Liver (tissue), 10 donors: ENCODE measurements at places on chromosomes 5 and 9.

- H3K27ac ChIP-seq: no peak overlapping the region
- H3K27me3 ChIP-seq: no peaks in the 10 kb centered on the region
- no peak overlapping the region for H3K4me3 ChIP-seq
- H3K36me3 ChIP-seq: no peaks in the 10 kb centered on the region
Measured at GRCh38 chr5:119333421-119333851, 22.4 kb upstream of the TNFAIP8 start.

DNA sequence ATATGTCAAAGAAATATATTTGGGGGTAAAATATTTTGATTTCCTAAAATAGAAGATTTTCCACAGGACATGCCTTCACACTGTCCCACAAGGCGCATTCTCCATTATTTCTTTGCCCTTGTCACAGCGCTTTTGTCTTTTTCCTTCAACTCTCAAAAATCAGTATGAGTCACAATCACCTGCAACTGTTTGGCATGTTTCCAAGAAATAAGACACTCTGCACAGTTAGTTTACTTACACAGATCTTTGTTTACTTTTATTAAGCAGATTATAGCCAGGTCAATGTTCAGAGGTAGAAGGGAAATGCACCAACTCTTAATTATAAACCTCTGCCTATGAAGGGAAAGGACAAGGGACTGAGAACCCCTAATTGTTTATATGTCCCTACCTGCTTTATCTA is 9.5 kb downstream of the CEMIP2 start:
- no peaks in the 10 kb centered on the region for H3K27me3 ChIP-seq
- H3K27ac ChIP-seq: peak overlapping the region; percentile 75
- no peak overlapping the region for H3K4me3 ChIP-seq
- H3K4me1 ChIP-seq: peaks cover 19% of the 10 kb centered on the region

GRCh38 chr9:89891591-89892304 is 286.9 kb downstream of the GADD45G start:
- peak; percentile 26 for DNase-seq
- no peaks in the 10 kb centered on the region for H3K27me3 ChIP-seq
- H3K36me3 ChIP-seq: no peaks in the 10 kb centered on the region
- peaks cover 4% of the 10 kb centered on the region for H3K4me1 ChIP-seq
- H3K4me3 ChIP-seq: no peak overlapping the region
- H3K27ac ChIP-seq: peak overlapping the region; percentile 60

DNA sequence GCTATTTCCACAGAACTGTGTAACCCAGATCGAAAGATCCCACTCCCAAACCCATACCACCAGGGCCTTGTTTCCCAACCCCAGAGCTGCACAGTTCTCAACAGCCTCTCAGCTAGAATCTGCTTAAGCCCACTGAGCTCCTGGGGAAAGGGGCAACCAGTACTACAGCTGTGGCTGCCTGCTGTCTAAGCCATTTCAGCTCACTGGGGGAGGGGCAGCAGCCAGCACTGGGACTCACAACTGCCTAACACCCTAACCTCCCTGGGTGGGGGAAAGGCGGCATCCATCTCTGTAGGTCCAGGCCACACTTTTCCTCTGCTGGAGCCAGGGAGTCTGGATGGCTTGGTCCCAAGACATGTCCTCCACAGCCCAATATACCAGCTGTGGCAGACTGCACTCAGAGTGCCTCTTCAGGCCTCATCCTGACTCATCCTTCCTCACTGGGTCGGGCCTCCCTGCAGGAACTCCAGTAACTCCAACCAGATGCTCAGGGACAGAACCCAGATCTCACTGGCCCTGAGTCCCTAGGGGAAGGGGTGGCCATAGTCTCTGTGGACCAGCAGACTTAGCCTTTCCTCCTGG is 241.4 kb downstream of the HINT1 start:
- no peak overlapping the region for H3K4me3 ChIP-seq
- no peaks in the 10 kb centered on the region for H3K36me3 ChIP-seq
- no peaks in the 10 kb centered on the region for H3K27me3 ChIP-seq
- no peak overlapping the region for H3K27ac ChIP-seq
- H3K4me1 ChIP-seq: no peaks in the 10 kb centered on the region

DNA sequence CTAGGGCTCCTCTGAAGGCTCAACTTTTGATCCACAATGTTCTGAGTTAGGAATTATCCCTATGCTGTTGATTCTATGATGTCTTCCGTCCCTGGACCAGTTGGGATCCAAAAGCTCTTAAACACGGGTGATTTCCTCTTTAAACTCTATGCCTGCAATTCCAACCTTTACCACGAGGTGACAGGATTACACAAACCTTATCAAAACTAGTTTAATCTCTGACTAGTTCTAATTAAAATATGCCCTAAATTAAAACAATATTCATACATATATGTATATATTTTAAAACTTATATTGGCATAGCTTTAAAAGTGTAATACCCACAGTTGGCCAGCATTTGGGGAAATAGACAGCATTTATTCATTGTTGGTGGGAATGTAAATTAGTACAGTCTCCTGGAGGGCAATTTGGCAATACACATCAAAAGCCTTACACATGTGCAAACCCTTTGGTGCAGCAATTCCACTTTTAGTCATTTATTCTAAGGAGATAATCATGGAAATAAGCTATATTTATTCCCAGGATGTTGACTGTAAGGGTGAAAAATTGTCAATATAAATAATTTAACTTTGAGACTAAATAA is 51.6 kb upstream of the PHYKPL start:
- H3K4me1 ChIP-seq: peaks cover 4% of the 10 kb centered on the region
- H3K4me3 ChIP-seq: no peak overlapping the region
- no peaks in the 10 kb centered on the region for H3K27me3 ChIP-seq
- DNase-seq: no peak
- H3K36me3 ChIP-seq: no peaks in the 10 kb centered on the region

DNA sequence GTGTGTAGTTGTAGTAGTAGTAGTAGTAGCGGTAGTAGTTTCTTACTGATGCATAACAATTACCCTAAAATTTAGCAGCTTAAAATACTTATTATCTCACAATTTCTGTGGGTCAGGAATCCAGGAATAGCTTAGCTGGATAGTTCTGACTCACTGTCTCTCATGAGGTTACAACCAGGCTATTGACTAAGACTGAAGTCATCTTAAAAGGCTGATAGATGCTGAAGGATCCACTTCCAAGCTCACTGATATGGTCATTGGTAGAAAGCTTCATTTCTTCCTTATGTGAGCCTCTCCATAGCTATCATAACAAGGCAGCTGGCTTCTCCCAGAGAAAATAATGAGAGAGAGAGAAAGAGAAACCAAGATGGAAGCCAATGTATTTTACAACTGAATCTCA is 147.5 kb upstream of the FBXL17 start:
- H3K36me3 ChIP-seq: no peaks in the 10 kb centered on the region
- H3K4me1 ChIP-seq: no peaks in the 10 kb centered on the region
- H3K27ac ChIP-seq: no peak overlapping the region
- DNase-seq: no peak

DNA sequence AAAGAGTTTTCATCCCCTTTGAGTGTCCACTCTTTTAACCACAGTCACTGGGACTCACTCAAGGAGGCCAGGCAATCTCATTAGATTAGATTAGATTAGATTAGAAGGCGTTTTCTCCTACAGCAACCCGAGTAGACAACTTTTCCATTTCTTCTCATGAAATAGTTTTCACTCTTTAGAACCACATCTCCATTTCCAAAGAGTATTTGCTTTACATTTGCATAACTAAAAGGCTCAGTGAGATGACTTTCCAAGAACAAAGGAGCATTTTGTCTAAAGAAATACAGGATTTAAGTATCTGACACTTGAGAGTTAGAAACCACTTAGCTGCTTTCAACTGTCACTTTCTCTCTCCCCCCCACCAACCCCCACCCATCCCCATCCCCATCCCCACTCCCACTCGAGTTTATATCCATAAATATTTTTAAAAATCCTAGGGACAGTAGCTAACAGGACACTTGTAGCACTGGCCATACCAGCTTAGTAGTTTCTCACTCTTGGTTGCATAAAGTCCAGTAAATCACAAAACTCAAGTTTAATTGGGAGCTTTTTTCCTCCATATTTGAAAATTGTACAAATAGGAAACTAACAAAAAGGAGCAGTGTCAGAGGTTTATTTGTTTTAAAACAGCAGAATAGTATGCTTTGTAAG is 2202.9 kb upstream of the WWC1 start:
- H3K4me1 ChIP-seq: peaks cover 1% of the 10 kb centered on the region
- no peak for DNase-seq
- H3K36me3 ChIP-seq: no peaks in the 10 kb centered on the region
- H3K27me3 ChIP-seq: no peaks in the 10 kb centered on the region
- H3K4me3 ChIP-seq: no peak overlapping the region

GRCh38 chr5:98453296-98453695 is 320.2 kb upstream of the RGMB start:
- H3K4me3 ChIP-seq: no peak overlapping the region
- H3K36me3 ChIP-seq: no peaks in the 10 kb centered on the region
- no peak for DNase-seq
- H3K27me3 ChIP-seq: no peaks in the 10 kb centered on the region
- no peaks in the 10 kb centered on the region for H3K4me1 ChIP-seq

DNA sequence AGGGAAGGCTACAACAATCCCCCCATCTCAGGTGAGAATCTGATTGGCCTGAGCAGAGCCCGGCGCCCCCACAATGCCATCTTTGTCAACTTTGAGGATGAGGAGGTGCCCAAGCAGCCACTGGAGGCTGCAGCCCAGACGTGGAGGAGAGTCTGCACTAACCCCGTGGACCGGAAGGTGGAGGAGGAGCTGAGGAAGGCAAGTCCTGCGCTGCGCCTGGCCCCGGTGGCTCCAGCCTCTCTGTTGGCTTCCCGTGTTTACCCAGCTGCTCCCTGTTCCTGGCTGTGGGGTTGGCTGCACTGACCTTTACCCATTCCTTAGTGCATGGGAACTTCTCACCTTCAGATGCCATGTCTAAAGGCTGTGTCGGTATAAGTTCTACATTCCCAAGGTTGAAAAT is 11.0 kb upstream of the CEL start:
- no peaks in the 10 kb centered on the region for H3K27me3 ChIP-seq
- DNase-seq: no peak
- no peak overlapping the region for H3K4me3 ChIP-seq
- no peaks in the 10 kb centered on the region for H3K4me1 ChIP-seq

- no peak for DNase-seq
- no peak overlapping the region for H3K27ac ChIP-seq
- peaks cover 53% of the 10 kb centered on the region for H3K4me1 ChIP-seq
- peaks cover under 1% of the 10 kb centered on the region for H3K36me3 ChIP-seq
- no peak overlapping the region for H3K4me3 ChIP-seq
Measured at GRCh38 chr9:133980864-133981588, 11.1 kb downstream of the VAV2 start.

DNA sequence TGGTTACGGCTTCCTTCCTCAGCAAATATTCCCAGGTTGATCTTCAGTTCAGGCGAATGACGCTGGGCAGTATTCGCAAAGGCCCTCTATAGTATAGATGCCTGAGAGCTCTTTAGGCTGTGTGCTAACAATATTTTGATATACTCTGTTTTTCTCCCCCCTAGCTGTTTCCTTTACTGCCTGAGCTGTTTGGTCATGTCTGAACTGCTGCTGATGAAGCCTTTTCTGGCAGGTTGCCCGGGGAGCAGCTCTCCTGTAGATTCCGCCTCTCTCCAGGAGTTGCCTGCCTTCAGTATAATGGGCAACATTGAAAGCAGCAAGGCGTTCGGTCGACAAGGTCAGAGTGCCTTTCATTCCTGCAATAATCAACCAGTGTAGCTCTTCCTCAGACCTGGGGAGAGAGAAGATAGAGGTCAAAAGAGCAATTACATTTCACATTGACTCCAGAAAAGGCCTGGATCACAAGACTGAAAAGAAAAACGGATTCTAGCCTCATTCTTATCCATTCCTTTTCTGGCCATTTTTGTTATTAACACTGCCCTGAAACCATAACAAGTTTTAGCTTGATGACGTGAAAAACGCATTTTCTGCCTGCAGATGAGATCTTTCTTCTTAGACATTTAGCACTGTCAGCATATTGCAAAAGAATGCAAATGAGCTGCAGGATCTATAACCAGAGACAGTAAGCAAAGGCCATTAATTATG is 60.1 kb upstream of the ZNF608 start:
- H3K4me3 ChIP-seq: no peak overlapping the region
- no peaks in the 10 kb centered on the region for H3K36me3 ChIP-seq
- no peaks in the 10 kb centered on the region for H3K27me3 ChIP-seq
- H3K27ac ChIP-seq: no peak overlapping the region
- H3K4me1 ChIP-seq: peaks cover 3% of the 10 kb centered on the region

- no peak overlapping the region for H3K4me3 ChIP-seq
- no peak for DNase-seq
Measured at GRCh38 chr9:96318921-96319565, 17.1 kb upstream of the HSD17B3 start.

DNA sequence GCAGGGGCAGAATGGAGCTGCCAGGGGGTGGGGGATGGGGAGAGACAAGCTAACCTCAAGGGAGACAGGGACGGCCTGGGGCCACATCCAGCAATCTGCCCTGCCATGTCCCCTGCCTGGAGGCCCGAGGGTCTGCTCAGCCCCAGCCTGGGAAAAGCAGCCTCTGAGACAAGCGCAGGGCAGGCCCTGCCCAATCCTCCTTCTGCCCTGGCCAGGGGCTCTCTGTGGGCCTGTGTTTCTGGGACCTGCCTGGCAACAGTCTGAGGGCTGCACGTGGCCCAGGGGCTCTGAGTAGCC is 13.9 kb upstream of the QSOX2 start:
- no peaks in the 10 kb centered on the region for H3K4me1 ChIP-seq
- H3K36me3 ChIP-seq: no peaks in the 10 kb centered on the region
- H3K27ac ChIP-seq: no peak overlapping the region
- no peak for DNase-seq

DNA sequence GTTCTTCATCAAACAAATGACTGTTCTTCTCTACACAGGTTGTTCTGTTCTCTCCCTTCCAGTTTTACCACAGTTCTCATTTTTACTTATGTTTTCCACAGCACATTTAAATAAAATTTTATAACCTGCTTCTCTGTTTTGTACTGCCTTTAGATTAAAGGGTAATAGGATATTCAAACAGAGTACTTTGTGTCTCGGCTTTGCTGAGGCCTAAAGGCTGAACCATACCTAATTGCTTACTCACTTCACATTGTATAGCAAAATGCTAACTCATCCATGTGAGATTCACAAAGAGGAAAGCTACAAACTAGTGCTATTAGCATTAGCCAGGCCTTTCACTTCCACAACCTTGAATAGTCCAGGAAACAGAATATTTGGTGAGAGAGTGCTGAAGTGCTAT is 200.3 kb downstream of the TRPM3 start:
- H3K36me3 ChIP-seq: no peaks in the 10 kb centered on the region
- no peak for DNase-seq
- no peak overlapping the region for H3K27ac ChIP-seq
- no peaks in the 10 kb centered on the region for H3K4me1 ChIP-seq
- H3K27me3 ChIP-seq: no peaks in the 10 kb centered on the region

DNA sequence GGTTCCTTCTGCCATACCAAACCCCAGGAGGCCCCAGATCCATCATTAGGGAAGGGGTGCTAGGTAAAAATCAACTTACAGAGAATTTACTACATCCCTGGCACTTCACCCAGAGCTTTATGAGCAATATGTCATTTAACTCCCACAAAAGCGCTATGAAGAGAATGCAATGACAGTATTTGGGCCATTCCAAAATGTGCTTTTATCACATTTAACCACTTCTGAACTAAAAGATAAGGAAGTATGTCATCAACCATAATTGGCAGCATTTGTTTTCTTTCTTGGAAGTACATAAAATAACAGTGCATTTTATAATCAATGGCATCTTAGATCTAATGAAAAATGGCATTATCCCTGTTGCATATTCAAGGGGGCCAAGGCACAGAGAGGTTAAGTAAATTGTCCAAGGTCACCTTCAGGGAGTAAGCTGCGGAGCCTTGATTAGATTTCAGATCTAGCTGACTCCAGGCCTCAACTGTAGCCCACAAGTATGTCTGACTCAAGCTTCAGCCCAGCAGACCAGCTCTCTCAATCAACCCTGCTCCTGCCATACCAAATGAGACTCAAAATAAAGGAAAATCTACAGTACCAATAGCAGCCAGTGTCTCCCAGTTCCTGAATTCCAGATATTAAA is 16.5 kb downstream of the SH3TC2 start:
- H3K4me1 ChIP-seq: no peaks in the 10 kb centered on the region
- H3K27me3 ChIP-seq: no peaks in the 10 kb centered on the region
